ENCODE measurements at places on chromosomes 4 and X.

GRCh38 chrX:132743086-132743485 is 215.3 kb downstream of the HS6ST2 start:
- DNase-seq = no peak

DNA sequence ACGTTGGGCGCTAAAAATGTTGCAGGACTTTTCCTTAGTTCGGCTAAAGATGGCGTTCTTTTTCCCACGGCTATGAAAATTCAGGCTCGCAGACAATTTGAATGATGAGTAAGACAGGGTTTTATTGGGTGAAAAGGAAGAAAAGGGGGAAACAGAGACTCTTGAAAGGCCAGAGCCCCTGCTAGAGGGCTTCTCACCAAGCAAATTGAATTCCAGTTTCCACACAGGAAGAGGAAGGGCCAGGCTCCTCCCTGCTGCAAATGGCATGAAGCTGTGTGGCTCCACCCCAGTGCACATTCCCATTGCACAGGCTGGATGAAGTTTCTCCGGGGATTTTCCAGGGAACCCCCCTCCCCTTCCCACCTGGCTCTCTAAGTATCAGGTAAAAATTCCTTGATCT is 210.9 kb downstream of the KLHL4 start:
- peak; percentile 1 for DNase-seq

GRCh38 chr4:3267576-3268394 is 18.8 kb downstream of the MSANTD1 start:
- no peak for DNase-seq

DNA sequence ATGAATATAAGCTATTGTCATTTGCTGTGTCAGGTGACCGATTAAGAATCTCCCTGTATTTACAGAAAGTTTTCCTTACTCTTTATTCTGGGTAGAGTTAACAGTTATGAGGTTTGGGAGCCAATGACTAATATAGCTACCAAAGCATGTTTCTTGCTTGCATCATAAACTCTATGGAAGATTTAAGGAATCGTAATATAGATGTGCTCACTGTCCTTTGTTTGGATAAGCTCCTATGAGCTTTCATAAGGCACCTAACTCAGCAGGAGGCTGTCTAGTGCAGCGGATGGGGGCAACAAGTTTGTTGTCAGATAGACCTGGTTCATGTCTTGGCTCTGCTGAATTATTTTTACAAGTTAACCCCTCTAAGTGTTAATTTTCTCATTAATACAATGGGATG is 75.0 kb upstream of the PAQR3 start:
- no peak for DNase-seq

DNA sequence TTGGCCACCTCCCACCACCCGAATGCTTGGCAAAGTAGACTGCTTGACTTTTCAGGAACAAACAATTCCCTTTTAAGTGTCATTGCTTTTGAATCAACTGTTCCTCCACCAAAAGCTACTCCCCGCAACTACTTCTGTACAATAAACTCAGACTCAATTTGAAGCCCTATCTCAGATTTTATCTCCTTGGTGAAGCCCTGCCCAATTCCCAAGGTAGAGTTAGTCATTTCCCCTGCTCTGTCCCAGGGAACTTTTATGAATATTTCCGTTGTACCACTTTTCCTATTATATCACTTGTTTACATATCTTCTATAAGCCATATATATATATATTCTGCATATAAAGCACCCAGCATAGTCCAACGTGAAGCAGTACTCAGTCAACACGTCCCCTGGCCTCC is 102.8 kb downstream of the C4orf51 start:
- DNase-seq = no peak

DNA sequence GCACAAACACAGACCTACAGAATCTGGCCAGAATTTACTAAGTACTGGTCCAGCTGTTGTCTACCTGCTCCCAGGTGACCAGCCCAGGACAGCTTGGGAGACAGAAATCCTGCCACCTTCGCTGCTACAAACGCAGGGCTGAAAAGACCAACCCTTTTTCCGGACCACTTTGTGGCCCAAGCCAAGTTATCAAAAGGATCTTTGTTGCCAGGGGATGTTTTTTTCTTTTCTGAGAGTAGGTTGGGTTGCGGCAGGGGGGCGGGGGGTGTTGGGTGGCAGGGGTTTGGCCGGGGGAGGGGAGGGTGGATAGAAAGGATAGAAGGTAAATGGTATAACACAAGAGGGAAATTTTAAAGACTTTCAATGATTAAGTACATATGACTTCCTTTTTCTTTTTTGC is 63.4 kb downstream of the STOX2 start:
- DNase-seq = no peak

GRCh38 chr4:21921526-21922180 is 26.9 kb downstream of the KCNIP4 start:
- no peak for DNase-seq

DNA sequence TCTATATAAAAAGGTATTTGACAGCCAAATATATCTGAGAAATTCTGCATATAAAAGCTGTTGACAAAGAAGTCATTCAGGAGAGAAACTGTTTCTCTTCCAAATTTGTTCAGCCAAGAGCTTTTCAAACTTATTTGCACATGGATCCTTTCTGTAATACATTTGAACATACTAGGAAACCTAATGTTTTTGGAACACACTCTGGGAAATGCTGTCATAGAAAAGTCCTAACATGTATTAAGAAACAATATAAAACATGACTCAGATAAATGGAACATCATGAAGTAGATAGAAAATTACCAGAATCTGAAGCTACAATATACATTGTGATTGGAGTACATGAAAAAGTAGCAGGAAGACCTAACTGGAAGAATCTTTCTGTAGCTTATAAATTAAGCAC is 781.5 kb upstream of the EPHA5 start:
- no peak for DNase-seq

DNA sequence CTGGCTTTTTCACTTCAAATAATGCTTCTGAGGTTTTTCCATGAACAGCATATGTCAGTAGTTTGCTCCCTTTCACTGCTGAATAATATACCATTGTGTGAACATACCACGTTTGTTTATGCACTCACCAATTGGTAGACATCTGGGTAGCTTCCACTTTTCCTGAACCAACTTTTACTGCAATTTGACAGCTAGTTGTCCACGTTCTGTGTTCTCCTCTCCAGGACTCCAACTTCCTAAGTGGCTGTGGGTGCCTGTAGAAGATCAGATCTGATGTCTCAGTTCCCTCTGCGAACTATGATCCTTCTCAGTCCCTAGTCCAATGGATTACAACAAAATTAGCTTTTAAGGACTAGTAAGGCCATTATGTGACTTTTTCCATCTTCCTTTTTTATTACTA is 64.7 kb upstream of the PTCHD1 start:
- no peak for DNase-seq

DNA sequence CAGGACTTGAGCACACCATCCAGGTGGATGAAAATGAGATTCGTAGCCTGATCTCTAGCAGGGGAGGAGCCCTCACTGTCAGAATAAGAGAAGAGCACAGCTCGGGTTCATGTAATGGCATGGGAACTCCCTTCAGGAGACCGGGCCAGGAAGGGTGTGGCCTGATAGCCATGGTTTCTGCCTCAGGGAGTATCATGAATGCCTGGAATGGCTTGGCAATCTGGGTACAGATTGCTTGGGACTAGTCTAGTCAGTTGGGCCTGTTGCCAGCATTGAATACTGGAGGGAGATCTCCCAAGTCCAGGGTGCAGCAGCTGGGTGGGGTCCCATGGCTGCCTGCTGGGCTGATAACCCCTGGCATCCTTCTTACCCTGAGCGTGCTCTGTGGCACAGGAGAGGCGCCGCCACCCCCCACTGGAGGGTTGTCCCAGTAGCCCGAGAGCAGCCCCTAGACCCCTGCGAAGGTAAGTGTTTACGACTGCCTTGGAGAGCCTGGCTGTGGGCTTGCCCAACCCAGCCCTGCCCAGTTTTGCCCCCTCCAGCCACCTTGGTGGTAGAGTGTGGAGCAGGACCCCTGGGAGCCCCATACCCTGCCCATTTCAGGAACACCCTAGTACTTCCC is 298.8 kb downstream of the TEX13A start:
- DNase-seq = peak; percentile 31

- peak; percentile 4 for DNase-seq
Observed at GRCh38 chrX:20620306-20620705, 353.6 kb upstream of the RPS6KA3 start.

- no peak for DNase-seq
Observed at GRCh38 chrX:1306909-1307625, 29.5 kb upstream of the IL3RA start.

GRCh38 chr4:167428156-167428555 is 193.9 kb upstream of the SPOCK3 start:
- DNase-seq = peak; percentile 87

GRCh38 chrX:23980011-23980441 is 47.0 kb downstream of the KLHL15 start:
- no peak for DNase-seq

GRCh38 chrX:129561453-129561852 is 21.4 kb downstream of the OCRL start:
- DNase-seq = no peak

DNA sequence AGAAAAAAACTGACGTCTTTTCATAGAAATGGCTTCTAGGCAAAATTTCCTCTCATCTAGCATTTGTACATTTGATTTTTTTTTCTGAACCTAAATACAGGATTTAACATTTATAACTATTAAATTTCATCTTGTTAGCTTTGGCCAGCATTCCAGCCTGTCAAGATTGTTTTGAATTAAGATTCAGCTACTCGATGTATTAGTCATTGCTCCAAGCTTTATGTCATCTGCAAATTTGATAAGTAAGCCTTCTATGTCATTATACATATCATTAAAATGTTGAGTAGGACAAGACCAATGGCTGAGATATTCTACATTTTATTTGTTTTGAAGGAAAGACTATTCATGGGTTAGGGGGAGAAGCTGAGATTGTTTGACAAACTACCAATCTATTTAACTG is 46.7 kb downstream of the DDX53 start:
- no peak for DNase-seq

- DNase-seq = no peak
Observed at GRCh38 chrX:99777912-99778311, 632.2 kb downstream of the PCDH19 start.

DNA sequence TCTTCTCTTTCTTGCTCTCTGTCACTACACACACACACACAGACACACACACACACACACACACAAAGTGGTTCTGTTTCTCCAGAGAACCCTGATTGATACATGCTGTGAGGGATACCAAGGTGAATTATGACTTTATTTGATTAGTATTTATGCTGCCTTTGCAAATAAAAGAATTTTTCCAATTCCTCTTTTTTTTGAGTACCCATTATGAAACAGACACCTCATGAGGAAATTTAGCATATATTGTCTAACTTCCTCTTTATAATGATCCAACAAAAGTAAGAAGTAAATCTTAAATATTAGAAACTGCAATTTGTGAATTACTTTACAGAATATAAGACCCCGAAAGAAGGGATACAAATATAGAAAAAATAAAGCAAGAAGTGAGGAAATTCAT is 14.3 kb upstream of the RAB28 start:
- no peak for DNase-seq

DNA sequence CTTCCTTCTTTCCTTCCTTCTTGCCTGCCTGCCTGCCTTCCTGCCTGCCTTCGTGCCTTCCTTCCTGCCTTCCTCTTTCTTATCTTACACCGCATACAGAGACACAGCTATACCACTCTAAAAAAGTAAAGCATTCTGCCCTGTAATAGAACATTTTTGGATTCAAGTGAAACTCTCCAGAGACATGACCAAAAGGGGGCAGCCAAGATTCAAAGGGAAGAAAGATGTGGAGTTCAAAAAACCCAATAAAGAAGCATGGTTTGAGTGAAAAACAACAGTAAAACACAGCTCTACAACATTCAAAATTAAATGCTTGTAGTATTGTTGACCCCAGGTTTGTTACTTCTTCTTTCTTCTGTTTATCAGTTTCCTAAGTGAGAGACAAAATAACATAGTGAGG is 914.9 kb upstream of the PCDH7 start:
- DNase-seq = no peak

DNA sequence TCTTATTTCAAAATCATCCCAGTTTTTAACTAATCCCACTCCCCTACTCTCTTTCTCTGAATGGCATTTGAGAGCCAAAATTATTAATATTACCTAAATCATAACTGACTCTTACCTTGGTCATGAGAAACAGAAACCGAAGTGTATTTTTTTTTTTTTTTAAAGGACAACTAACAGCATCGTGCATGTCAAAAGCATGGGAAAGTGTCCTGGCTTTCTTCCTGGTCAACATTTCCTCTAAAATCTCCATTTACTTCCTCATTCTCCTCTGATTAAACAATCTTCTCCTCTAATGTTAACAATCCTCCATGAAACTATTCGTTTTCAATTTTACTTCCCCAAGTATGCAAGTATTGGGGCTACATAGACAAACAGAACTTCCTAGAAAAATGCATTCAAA is 2.1 kb upstream of the STS start:
- no peak for DNase-seq

- DNase-seq = no peak
Observed at GRCh38 chr4:123505095-123506010, 108.8 kb downstream of the SPRY1 start.

GRCh38 chrX:39869846-39870601 is 227.7 kb downstream of the BCOR start:
- DNase-seq = no peak

All from NCI-H446 treated with DMSO at 0.1 percent for 48 hours (cell line).